ENCODE measurements at places on chromosomes 12 and 14.

DNA sequence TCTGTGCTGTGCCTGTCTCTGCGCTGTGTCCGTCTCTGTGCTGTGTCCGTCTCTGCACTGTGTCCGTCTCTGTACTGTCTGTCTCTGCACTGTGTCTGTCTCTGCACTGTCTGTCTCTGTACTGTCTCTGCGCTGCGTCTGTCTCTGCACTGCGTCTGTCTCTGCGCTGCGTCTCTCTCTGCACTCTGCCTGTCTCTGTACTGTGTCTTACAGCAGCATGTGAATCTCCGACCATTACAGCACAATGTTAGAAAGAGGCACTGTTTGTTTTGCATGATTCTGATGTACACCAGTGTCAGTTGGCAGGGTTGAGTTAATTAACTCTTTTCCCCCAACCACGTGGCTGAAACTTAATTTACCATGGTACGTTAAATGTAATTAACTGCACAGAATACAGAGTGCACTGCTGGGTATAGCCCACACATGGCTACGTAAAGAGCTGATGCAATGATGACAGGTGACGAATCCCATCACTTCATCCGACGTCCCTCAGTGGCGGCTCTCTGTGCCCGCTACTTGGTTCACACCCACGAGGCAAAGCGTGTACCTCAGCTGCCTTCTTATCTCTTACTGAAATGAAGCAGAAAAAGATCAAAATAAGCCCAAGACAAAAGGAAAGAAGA, 127.7 kb upstream of the SFSWAP start:
- no peak for DNase-seq

DNA sequence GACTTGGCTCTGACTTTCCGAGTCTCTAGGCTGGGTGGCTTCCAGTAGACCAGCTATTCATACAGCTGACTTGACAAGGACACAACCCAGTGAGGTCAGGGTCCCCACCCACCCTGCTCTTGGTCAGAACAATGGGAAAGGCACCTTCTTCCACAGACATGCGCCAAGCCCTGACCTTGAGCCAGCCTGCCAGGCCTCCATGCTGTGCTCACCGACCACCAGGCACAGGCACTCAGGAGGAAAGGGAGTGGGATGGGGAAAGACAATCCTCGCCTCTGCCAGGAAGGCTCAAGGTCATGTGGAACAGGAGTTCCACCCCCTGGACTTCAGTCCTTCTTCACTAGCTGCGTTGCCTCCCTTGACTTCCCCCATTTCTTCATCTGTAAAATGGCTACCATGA, 31.4 kb downstream of the GALNT16 start:
- no peak for DNase-seq

GRCh38 chr14:72186523-72186922, 254.3 kb downstream of the RGS6 start:
- DNase-seq = no peak

GRCh38 chr14:89382487-89382886, 34.5 kb downstream of the FOXN3 start:
- DNase-seq = no peak

GRCh38 chr12:85280165-85280983, at the start of gene ALX1:
TSS of gene ALX1 (plus strand) at chr12:85280220. CDS start at chr12:85280262, 42 bp downstream.
- DNase-seq = peak; percentile 21

- no peak for DNase-seq
Observed at GRCh38 chr14:65159281-65160062, 57.2 kb upstream of the MAX start.

GRCh38 chr12:115433014-115433634, 749.1 kb upstream of the TBX3 start:
- DNase-seq = no peak

- no peak for DNase-seq
Observed at GRCh38 chr12:108833355-108833733, 24.0 kb downstream of the SSH1 start.

All from NCI-H2081 (cell line).